ENCODE measurements at places on chromosomes 7 and 10.

DNA sequence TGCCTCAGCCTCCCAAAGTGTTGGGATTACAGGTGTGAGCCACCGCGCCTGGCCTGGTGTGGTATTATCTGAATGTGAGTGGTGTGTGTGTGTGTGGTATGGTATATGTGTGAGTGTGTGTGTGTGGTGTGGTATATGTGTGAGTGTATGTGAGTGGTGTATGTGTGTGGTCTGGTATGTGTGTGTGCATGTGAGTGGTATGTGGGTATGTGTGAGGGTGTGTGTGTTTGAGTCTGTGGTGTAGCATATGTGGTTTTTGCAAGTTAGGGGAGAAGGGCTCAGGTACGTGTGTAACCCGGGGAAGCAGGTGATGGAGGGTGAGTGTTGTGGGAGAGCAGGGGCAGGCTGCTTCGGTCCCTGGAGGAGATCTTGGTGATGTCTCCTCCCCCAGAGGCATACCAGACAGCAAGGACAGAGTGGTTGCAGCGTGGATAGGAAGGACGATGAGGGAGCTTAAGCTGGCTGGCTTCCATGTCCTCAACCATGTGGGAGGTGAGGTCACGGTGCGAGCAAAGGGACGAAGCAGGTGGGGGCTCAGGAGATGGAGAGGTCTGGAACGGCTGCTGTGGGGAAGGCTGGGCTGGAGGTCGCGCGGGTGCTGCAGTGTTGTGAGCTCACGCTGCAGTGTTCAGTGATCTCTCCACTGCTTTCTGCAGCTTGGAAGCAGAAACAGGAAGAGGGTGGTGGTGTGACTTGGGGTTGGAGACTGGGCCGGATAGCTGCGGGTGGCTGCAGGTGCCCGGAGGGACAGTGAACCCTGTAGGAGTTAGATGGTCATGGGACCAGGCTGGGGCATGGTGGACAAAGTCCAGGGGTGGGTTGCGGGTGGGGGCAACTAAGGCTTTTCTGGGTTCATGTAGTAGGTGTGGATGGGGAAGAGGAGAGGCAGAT is 5.0 kb downstream of the ZYX start:
- peak; percentile 38 for DNase-seq

DNA sequence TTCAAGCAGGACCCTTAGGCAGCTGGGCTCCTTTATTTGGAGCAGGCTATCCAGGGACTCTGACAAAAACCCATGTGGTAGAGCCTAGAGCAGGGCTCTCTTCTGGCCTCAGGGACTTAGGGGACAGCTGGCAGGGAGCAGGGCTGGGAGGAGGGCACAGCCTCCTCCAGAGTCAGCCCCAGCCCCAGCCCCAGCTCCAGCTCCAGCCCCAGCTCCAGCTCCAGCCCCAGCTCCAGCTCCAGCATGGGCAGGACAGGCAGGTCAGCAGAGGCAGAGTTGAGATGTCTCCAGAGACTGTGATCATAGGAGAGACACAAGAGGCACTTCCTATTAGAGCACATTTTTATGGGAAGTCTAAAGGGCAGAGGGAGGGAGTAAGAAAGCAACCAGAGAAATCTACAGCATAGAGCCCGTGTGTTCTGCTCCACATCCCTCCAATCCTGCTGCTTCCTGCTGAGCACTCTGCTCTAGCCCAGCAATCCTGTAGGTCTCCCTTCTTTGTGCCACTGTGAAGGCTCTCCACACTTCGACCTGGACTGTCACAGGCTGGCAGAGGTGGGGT is 13.3 kb upstream of the C10orf53 start:
- no peak for DNase-seq

GRCh38 chr10:94092848-94093247 is 99.1 kb downstream of the PLCE1 start:
- DNase-seq = no peak

GRCh38 chr10:93995598-93996271 is 2.0 kb downstream of the PLCE1 start:
- DNase-seq = no peak

- DNase-seq = no peak
Measured at GRCh38 chr10:132810141-132810806, 24.3 kb upstream of the NKX6-2 start.

DNA sequence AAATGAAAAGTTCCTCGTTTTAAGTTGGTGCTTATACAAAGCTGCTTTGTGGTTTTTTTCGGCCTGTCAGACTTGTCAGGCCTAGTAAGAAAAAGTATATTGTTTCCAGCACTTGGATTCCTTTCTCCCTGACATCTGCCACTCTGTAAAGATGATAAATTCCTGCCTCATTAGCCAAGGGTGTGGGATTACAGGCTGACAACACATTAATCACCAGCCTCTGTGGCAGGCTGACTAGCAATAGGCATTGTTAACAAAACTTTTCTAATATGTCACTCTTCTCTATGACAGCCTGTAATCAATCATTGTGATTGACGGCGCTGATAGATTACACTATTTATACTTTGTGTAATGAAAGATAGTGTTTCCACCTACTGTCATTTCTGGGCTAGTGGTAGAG is 682.5 kb downstream of the LRMDA start:
- no peak for DNase-seq

Measured in activated T-cell treated with anti-CD3 and anti-CD28 coated beads, Interleukin-2, amount 50 U/mL, for 1 hour (primary cell).